ENCODE measurements at places on chromosomes 5 and 9.

GRCh38 chr5:151779531-151780125 lies 7.9 kb downstream of the G3BP1 start:
- DNase-seq = no peak

GRCh38 chr5:150022158-150022531 lies 21.6 kb downstream of the HMGXB3 start:
- DNase-seq = no peak

DNA sequence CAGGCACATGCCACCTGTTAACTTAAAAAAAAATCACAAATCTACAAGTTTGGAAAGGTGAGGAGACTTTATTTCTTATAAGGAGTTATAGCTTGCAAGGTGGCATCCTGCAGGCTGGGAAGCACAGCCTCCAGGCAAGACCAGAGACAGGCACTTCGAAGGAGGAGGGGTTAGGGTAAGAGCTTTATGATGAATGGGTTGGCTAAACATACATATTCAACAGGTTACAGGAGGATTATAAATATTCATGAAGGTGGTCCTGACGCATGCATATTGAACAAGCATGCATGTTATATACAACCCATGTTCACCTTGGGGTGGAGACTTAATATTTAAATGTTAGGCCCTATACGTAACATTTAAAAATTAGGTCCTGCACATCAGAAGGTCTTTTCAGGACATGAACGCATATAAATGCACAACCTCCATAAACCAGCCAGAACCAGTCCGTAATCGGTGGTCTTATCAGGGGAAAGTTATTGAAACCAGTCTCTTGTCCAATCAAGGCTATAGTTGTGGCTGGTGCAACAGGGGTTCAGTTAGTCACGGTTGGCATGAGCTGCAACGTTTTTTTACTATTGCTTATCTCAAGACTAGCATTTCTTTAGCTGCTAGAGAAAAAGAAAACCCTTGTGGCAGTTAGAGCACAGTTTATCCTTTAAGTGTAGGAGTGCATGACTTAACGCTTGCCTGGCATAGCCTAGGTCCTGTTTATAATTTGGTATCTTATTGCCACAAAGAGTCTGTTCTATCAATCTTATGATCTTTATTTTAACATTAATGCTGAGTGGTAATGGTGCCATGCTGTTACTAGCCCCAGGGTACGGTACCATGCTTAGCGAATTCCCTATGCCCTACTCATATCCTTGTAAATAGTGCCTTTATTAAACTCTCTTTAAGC lies 72.7 kb downstream of the C9orf57 start:
- no peak for DNase-seq

- no peak for DNase-seq
Measured at GRCh38 chr5:25862276-25862675, 1176.1 kb downstream of the CDH9 start.

- no peak for DNase-seq
Measured at GRCh38 chr5:170519549-170519948, 15.7 kb downstream of the KCNIP1 start.

- no peak for DNase-seq
Measured at GRCh38 chr9:121947775-121948174, 145.3 kb downstream of the TTLL11 start.

Measured in NCI-H748 treated with DMSO at 0.1 percent for 48 hours (cell line).